ENCODE measurements at places on chromosomes 6 and 20. TPM values are rescaled to one million over a fixed set of nuclear protein-coding genes. Genes with fewer than 3 reads are reported as not detected.

DNA sequence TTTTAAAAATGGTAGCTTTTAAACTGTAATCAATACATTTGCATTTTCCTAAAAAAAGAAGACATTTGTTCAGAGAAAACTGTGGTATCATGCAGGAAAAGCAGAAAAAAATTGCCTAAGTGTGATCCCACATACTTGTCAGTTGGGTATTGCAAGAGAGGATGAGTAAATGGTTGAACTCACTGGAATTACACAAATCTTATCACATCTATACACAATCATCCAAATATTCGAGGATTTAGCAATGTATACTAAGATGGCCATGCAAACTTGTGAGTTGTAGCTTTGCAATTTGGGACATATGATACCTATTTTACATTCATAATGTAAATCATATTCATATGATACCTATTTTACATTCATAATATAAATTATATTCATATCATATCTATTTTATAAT, 58.2 kb upstream of the GJE1 start:
- DNase-seq = no peak

- DNase-seq = peak; percentile 33
Observed at GRCh38 chr6:113103634-113104361, 753.3 kb upstream of the MARCKS start.

- no peak for DNase-seq
Observed at GRCh38 chr20:61661583-61661982, 404.1 kb downstream of the TAF4 start.

- no peak for DNase-seq
Observed at GRCh38 chr6:52557389-52558265, 19.2 kb downstream of the TRAM2 start.

SSR1 gene
- total RNA-seq = 25.3 TPM

FAM217A gene
- total RNA-seq = not detected

SNX3 gene
- 87.8 TPM for total RNA-seq

SLC32A1 gene
- total RNA-seq = 0.54 TPM

Data from hematopoietic multipotent progenitor cell (in vitro differentiated cells).